ENCODE measurements at places on chromosomes 16 and 17. TPM values are rescaled to one million over a fixed set of nuclear protein-coding genes. Genes with fewer than 3 reads are reported as not detected.
A peak's percentile ranks its signal among the peaks of the same experiment; 100 is the strongest.

- H3K4me3 ChIP-seq = no peak overlapping the region
- DNase-seq = no peak
- H3K36me3 ChIP-seq = no peaks in the 10 kb centered on the region
- H3K27me3 ChIP-seq = no peaks in the 10 kb centered on the region
- no peak overlapping the region for H3K27ac ChIP-seq
Observed at GRCh38 chr17:31318851-31319661, 2.4 kb downstream of the EVI2A start.

DNA sequence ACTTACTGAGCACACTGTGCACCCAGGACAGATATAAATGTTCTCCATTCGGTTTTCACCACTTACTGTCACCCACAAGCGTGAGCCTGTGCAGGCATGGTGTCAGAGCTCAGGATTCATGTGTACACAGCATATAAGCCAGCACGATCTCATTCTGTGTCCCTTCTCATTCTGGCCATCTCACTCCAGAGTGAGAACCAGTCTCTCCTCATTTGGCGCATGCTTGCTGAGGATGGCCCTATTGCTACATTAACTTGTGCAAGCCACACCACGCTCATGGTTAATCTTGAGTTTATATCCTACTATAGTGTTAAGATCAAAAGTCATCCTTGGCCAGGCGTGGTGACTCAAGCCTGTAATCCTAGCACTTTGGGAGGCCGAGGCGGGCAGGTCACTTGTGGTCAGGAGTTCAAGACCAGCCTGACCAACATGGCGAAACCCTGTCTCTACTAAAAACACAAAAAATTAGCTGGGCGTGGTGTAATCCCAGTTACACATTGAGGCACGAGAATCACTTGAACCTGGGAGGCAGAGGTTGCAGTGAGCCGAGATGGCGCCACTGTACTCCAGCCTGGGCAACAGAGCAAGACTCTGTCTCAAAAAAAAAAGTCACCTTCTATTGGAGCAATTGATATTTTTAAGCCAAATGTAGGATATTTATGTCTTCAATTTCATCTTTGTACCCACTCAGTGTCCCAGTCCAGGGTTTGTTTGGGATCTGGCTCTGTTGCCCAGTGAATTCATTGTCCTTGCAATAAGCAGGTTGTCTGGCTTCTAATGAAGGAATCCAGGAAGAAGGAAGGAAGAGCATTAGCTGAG is 20.9 kb downstream of the SOCS1 start:
- no peaks in the 10 kb centered on the region for H3K36me3 ChIP-seq
- H3K27me3 ChIP-seq = no peaks in the 10 kb centered on the region
- H3K4me1 ChIP-seq = no peaks in the 10 kb centered on the region
- no peak overlapping the region for H3K4me3 ChIP-seq

DNA sequence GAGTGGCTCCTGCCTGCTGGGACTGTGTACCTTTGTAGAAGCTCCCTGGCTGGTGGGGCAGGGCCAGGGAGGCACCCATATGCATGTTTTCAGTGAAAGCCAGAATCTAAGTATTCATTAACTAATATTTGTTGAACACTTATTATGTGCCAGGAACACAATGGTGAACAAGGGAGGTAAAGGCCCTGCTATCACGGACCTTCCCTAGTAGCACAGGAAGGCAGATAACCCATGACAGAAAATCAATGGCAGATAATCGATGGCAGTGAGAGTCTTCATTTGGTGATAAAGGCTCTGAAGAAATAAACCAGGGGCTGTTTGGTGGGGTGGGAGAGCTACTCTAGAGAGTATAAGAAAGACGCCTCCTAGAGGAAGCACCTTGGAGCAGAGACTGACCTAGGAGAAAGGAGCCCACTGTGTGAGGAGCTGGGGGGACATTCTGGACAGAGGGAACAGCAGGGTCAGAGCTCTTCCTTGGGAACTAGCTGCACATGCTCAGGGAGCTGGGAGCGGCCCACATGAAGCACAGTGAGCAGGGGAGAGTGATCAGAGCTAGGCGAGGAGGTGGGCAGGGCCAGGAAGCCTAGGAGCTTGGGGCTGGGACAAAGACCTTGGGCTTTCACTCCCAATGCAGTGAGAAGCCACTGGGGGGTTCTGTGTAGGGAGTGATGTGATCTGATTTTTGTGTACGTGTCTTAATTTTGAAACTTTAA is 78.5 kb downstream of the SPECC1 start:
- no peak overlapping the region for H3K4me3 ChIP-seq
- H3K27ac ChIP-seq = no peak overlapping the region

The NPIPA7 gene
- total RNA-seq = 7.2 TPM

GRCh38 chr16:15880434-15881308 is 7.7 kb downstream of the CEP20 start:
- H3K36me3 ChIP-seq = peaks cover 45% of the 10 kb centered on the region
- H3K4me1 ChIP-seq = peaks cover 47% of the 10 kb centered on the region
- peak overlapping the region; percentile 96 for H3K27ac ChIP-seq
- no peak for DNase-seq
- no peaks in the 10 kb centered on the region for H3K27me3 ChIP-seq

The OR2C1 gene
- total RNA-seq = not detected

The SDR42E1 gene
- 10.5 TPM for total RNA-seq

GRCh38 chr17:44557651-44558285 is 484 bp downstream of the FZD2 start:
- H3K27ac ChIP-seq = no peak overlapping the region
- peak overlapping the region; percentile 70 for H3K4me3 ChIP-seq
- peaks cover 40% of the 10 kb centered on the region for H3K4me1 ChIP-seq
- no peak for DNase-seq
- no peaks in the 10 kb centered on the region for H3K36me3 ChIP-seq
- H3K27me3 ChIP-seq = no peaks in the 10 kb centered on the region

All from PC-9 (cell line).